ENCODE measurements at places on chromosomes 7 and 10.
A peak's percentile ranks its signal among the peaks of the same experiment; 100 is the strongest.

DNA sequence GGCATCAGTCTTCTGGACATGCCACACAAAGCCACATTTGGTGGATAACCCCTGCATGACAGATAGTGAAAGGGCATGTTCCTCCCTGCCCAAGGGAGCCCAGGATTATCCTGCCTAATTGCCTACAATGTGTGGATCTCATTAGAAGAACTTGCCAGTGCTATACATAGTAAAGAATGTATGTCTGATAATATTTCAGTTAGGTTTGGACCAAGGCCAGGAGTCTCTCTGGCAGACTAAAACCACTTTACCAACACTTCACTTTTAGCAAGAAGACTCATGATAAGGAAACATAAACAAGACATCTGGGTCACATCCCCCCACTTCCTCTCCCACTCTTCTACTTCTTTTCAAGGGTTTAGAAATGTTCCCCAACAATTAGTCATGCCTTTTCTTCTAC lies 196.7 kb downstream of the MTERF1 start:
- peak; percentile 39 for DNase-seq

- DNase-seq = no peak
These were observed 403.5 kb upstream of the RNF32 start for GRCh38 chr7:156236936-156237599.

- no peak for DNase-seq
These were observed 308.1 kb upstream of the PFKP start for GRCh38 chr10:2759233-2759632.

DNA sequence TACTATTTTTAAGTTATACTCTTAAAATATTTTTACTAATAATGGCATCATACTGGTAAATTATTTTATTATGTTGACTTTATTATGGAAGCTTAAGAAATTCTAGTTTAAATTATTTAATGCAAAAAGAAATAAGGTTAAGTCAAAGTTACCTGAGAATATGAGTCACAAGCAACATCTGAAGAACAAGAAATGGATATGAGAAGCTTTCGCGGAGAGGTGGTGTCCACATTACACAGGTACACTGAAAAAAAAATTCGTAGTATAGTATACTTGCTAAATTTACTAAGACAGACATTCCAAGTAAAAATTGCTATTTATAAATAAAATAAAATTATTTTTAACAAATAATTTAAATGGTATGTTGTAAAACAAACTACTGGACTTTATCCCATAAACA lies 143.8 kb downstream of the AVL9 start:
- DNase-seq = no peak

DNA sequence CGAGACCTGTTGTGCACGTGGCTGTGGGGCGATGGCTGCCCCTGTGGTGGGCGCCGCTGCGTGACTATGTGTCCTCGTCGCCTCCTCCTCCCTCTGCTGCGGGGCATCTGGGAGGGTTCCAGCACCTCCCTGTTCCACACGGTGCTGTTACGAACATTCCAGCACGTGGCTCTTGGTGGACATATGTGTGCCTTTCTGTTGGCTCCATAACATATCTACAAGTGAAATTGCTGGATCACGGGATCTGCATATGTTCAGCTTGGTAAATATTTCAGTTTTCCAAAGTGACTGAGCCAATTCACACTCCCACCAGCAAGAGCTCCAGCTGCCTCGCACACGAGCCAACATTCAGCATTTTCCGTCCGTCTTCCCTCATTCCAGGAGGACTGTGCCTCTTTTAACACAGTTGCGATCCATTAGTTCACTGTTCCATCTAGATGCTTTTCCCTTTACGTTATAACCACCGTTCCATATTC lies 25.1 kb downstream of the SNX8 start:
- DNase-seq = no peak

GRCh38 chr7:96084881-96085553 lies 236.9 kb downstream of the SLC25A13 start:
- DNase-seq = peak; percentile 10

DNA sequence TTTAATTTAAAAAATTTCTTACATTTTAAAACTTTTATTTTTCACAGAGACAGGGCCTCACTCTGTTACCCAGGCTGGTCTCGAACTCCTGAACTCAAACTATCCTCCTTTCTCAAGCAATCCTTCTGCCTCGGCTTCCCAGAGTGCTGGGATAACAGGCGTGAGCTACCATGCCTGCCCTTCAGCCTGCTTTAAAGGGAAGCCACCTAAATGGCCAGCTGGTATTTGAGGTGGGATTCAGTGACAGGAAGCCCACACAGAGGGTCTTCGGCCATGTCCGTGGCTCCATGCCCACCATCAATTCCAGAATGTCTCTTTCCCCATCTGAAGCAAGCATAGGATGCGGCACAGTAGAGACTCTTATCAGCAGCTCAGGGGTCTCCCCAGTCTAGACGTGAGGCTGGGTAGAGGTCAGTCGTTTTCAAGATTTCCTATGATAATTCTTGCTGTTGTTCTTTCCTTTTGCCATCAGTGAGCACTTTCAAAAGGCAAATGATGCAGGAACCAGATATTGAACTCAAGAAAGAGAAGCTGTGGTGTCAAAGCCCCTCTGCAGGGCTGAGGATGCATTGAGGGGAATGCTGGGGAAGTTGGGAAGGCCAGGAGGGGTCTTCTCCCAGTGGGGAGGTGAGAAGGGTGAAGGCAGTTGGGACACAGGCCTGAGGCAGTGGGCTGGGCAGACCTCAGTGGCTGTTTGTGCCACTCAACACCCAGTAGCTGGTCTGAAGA lies 291.5 kb upstream of the IGFBP3 start:
- DNase-seq = no peak

DNA sequence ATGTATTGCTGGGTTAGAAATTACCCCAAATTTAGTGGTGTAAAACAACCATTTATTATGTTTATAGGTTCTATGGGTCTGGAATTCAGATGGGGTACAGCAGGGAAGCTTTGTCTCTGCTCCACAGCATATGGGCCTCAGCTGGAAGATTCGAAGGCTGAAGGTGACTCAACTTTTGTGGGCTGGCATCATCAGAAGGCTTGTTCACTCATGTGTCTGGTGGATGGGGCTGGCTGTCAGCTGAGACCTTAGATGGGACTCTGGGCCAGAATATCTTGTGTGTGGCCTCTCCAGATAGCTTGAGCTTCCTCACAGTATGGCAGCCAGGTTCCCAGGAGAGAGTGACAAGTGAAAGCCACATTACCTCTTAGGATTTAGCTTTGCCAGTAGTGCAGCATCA lies 45.9 kb downstream of the ZNF503 start:
- peak; percentile 27 for DNase-seq

GRCh38 chr10:128314686-128315085 lies 188.5 kb upstream of the MKI67 start:
- DNase-seq = no peak

- DNase-seq = no peak
These were observed 21.8 kb downstream of the SLIT1 start for GRCh38 chr10:97163781-97164501.

- no peak for DNase-seq
These were observed 27.9 kb upstream of the HPS1 start for GRCh38 chr10:98474628-98475027.

DNA sequence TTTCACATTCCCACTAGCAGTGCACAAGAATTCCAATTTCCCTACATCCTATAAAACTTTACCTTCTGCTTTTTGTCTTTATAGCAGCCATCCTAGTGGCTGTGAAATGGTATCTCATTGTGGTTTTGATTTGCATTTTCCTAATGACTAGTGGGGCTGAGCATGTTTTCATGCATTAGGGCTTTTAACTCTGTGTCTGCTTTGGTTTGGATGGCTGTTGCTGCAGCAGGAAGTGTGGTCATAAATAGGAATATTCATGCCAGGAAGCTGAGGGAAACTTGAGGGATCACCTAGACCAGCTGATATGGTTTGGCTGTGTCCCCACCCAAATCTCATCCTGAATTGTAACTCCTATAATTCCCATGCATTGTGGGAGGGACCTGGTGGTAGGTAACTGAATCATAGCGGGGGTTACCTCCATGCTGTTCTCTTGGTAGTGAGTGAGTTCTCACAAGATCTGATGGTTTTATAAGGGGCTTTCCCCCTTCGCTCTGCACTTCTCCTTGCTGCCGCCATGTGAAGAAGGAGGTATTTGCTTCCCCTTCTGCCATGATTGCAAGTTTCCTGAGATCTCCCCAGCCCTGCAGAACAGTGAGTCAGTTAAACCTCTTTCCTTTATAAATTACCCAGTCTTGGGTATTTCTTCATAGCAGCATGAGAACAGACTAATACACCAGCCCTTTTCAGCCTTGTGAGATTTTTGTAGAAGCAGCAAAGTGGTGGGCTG lies 181.8 kb upstream of the PITRM1 start:
- no peak for DNase-seq
